ENCODE measurements at places on chromosomes 4 and X.

DNA sequence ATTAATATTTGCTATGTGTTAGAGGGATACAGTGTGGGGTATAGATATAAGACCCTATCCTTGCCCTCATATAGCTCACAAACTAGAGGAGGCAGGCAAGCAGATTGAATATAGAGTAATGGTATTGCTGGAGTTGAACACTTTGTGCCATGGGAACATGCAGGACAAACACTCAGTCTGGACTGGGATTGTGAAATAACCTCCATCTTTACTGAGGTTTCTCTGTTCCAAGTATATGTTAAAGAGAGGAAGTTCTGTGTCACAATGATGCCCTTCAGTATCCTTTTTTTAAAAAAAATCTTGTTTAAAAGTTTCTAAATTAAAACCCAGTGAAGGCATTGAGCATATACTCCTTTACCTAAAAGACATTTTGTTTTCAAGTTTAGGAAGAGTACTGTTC, 8.7 kb downstream of the FABP2 start:
- DNase-seq, result no peak

GRCh38 chr4:169840554-169840953, 82.8 kb upstream of the HPF1 start:
- no peak for DNase-seq

- no peak for DNase-seq
Observed at GRCh38 chrX:125203365-125203736, 116.3 kb upstream of the TEX13C start.

DNA sequence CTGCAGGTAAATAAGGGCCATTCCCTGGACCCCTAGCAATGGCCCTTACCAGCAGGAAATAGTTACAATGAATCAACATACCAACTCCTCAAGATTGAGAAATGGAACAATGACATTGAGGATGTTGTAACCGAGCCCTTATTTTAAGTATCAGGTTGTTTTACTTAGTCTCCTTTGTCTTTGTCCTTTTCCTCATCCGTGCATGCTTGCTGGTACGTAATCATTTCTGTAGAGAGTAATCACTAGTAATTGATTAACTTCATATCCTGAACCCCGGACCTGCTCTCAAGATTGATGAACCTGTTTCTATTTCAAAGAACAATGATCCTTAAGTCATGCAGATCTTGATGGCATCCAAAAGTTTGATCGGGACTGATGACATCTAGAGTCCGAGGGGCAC, 98.6 kb upstream of the LANCL3 start:
- no peak for DNase-seq

- no peak for DNase-seq
Observed at GRCh38 chr4:76010576-76010975, 3.3 kb upstream of the CXCL9 start.

- DNase-seq, result no peak
Observed at GRCh38 chr4:145066063-145066501, 31.9 kb downstream of the ANAPC10 start.

- no peak for DNase-seq
Observed at GRCh38 chr4:113289766-113290165, 240.3 kb downstream of the ANK2 start.

GRCh38 chr4:51874551-51874950, 31.6 kb downstream of the DCUN1D4 start:
- no peak for DNase-seq

DNA sequence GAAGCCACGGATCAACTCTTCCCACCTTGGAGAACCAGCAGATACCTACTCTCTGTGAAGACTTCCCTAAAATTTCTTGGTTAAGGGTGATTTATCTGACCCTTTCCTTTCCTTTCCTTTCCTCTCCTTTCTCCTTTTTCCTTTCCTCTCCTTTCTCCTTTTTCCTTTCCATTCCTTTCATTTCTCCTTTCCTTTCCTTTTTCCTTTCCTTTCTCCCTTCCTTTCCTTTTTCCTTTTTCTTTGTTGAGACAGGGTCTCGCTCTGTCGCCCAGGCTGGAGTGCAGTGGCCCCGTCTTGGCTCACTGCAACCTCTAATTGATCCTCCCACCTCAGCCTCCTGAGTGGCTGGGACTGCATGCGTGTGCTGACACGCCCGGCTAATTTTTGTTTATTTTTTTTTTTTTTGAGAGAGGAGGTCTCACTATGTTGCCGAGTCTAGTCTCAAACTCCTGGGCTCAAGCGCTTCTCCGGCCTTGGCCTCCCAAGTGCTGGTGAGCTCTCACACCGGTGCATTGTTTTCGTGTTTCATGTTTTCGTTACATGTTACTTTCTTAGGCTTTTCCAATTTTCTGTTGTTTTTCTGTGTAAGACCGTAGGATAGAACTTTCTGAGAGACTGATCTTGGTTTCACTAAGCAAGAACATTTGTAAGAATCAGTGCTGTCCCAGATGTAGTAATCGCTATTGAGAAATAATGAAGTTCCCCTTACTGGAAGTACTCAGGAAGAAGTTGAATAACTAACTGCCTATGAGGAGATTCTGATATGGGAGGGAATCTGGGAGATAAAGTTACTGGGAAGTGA, 2.0 kb downstream of the TMEM165 start:
- DNase-seq, result no peak

GRCh38 chr4:34731070-34731469, 1513.2 kb downstream of the ARAP2 start:
- no peak for DNase-seq

GRCh38 chr4:76036855-76037254, 985 bp upstream of the CXCL11 start:
- no peak for DNase-seq

DNA sequence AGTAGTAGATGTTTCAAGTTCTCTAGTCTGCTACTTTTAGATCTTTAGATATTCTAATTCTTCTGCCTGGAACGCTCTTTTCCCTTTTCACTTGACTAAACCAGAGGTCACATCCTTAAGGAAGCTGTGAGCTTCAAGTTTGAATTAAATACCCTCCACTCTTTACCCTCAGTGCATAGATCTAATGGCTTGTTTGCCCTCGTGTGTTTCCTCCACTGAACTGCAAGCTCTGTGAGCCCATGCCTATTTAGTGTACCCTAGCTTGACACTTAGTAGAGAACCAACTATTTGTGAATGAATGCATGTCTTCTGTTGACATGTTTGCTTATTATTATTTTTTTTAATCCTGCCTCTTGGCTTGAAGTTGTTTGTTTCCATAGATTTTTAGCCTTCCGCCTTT, 138.3 kb downstream of the PDE5A start:
- no peak for DNase-seq

- DNase-seq, result no peak
Observed at GRCh38 chrX:148628621-148629020, 128.2 kb downstream of the AFF2 start.

DNA sequence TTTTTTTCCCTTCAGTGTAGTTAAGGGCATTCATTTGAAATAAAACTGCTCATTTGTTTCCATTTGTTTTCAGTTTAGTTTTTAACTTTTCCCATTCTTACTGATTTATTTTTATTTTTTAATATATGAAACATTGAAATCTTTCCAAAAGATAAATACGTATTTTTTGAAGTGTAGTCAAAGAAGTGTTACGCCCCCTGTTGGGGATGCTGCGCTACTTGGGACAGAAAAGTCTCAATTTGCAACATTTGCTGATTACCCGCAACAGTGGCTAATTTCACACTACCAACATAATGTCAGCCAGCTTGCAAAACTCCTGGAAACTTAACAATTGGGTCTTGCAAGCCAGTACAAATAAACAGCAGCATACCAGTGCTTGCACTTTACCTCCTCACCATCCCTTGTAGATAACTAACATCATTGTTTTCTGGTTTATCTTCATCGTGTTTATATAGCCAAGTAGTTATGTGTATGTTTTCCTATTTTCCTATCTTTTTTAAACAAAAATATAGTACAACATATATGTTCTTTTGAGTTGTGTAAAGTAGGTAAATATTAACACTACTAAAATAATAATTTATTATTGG, 158.6 kb downstream of the STPG2 start:
- DNase-seq, result no peak

GRCh38 chr4:1826531-1827350, 29.2 kb downstream of the LETM1 start:
- DNase-seq, result no peak

DNA sequence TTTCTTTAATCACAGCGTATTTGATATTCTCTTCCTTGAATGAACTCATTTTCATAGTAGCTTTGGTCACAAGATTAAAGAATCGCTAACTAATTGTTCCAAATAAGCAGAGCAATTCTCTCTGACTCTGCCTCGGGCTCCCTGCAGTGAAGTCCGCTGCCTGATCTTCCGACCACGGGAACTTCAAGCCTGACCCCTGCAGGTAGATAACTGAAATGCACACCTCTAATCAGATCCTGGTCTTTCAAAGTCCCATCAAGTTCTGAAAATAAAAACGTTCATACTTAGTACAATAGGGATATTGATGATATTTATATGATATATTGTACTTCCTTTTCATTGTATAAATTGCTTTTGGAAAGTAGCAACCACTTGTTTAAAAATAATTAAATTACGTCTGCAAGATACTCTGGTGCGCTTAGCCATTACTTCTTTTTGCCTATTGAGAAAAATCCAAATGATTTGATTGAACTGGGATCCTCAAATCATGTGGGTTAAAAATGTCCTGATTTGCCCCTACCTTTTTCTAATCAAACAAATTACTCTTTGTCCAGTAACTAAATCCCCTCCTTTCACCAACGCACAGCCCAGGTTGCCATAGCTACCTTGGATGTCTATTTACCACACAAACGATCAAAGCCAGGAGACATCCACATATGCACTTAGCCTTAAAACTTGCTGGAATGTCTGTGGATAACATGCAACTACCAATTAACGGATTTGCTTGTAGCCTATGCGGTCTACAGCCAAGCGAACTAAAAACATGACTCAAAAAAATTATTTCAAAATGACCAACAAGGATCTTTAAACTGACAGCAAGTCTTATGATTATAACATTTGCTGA, 4.2 kb downstream of the MID1 start:
- no peak for DNase-seq

GRCh38 chr4:16582526-16582925, 315.9 kb downstream of the LDB2 start:
- no peak for DNase-seq

- DNase-seq, result no peak
Observed at GRCh38 chr4:7487502-7487901, 52.8 kb upstream of the PSAPL1 start.

DNA sequence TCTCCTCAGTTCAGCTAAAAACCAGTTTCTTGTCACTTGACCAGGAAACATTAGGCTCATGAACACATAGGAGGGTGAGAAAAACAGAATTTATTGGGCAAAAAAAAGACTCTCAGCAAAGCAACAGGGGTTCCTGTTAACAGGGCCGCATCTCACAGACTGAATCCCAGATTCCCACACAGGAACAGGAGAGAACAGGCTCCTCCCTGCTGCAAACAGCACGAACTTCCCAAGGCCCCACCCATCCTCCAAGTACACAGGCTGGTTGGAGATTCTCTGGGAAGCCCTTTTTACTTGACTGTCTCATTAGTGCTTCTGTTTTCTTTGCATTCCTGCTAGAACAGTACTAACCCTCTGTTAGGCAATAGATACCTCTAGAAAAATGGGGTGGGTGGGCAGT, 52.4 kb upstream of the IL21 start:
- no peak for DNase-seq

GRCh38 chrX:78957049-78957767, 12.0 kb downstream of the P2RY10 start:
- DNase-seq, result no peak

DNA sequence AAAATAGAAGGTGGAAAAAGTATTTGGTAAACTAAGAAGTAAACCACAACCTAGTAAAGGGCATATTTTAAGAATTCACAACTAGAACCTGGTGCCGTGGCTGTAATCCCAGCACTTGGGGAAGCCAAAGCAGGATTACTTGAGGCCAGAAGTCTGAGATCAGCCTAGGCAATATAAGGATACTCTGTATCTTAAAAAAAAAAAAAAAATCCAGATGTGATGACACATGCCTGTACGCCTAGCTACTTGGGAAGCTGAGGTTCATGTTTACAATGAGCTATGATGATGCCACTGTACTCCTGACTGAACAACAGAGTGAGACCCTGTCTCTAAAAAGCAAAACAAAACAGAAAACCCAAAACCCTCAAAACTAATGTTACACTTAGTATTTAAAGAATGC, 294.9 kb upstream of the ZCCHC13 start:
- no peak for DNase-seq

DNA sequence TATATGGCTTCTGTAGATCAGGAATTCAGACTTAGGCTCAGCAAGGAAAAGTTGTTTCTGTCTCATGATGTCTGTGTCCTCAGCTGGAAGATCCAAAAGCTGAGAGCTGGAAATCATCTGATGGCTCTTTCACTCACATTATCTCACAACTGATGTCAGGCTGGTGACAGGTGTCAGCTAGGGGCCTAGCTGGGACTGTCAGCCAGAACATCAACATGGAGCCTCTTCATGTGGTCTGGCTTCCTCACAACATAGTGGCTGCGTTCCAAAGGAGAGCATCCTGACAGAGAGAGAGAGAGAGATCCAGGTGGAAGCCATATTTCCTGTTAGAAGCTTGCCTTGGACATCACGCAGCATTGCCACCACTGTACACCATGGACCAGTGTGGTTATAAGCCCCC, 10.6 kb upstream of the INTS6L start:
- DNase-seq, result no peak

DNA sequence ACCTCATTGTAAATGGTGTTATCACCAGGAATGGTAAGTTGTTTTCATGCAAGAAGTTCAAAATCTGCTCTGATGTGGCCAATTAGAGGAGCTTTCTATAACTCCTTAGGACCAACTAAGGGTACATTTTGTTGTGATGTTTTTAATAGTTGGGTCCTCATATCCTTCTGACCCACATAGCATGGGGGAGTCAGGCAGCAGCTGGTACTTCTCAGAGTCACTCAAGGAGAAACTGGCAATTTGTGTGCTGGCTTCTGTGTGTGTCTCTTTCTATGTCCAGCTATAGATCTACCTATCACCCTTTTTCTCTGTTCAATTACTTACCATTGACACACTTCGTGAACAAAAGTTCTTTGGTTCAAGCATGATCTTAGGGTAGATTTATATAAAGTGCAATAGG, 194.3 kb upstream of the TENM3 start:
- DNase-seq, result no peak

DNA sequence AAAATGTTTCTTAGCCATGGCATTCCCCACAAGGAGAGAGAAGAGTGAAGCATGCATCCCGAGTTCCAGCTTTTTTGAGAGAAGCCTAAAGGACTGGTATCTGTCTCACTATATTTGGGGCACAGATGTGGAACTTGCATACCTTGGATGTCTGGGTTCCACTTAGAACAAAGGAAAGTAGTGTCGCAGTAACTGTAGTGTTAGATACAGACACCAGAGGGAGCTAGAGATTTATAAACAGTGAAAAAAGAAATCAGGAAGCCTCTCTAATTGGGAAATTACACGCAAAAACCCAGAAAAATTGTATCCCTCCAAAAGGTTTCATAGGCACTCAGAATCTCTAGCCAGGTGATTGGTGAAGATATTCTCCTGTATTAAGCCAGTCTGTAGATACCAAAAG, 34.4 kb downstream of the AGTR2 start:
- DNase-seq, result no peak

DNA sequence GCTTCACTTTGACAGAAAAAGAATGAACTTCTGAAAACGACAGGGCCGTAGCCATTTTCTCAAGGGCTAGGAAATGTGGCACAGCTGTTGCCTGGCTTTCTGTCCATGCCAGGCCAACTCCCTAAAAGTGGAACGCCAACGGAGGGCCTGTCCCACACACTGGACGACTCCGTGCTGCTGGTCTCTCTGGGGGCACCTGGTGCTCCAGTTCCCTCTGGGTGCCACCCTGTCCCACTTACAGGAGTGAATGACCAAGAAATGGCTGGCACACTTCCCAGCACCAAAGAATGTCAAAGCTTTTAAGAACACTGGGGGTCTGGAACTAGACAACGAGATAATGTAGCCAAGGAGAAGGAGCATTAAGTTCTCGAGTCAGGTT, 40.9 kb downstream of the GATB start:
- no peak for DNase-seq

GRCh38 chr4:56505269-56506130, at the start of gene ARL9:
Gene ARL9, plus strand, starts transcription at chr4:56505791. Its CDS starts 72 bp downstream, at chr4:56505863.
- DNase-seq, result peak; percentile 63
